ENCODE measurements at places on chromosomes 4 and X.

GRCh38 chrX:49001521-49002090 lies 458 bp downstream of the GRIPAP1 start:
- DNase-seq: no peak

GRCh38 chr4:15510961-15511360 lies 41.3 kb downstream of the CC2D2A start:
- DNase-seq: no peak

DNA sequence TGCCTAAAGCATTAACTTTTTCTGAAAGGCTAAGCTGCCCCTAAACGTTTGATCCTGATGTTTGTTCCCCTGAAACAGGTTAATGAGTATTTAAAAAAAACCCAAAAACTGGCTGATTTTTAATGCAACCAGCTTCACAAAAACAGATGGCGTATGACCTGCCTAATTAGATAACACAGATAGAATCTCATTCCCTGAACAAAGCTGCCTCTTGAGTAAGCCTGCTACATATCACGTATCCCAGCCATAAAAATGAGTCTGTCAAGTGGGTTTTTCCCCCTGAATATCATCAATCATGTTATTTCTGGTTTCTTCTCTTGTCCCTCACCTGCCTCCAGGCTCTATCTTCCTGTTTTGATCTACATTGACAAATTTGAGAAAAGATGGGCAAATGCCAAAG lies 154.2 kb upstream of the FAM9B start:
- DNase-seq: no peak

- no peak for DNase-seq
These were observed 30.9 kb upstream of the FAM156A start for GRCh38 chrX:52988985-52989917.

- DNase-seq: no peak
These were observed 101.8 kb downstream of the AGTR2 start for GRCh38 chrX:116272322-116272721.

DNA sequence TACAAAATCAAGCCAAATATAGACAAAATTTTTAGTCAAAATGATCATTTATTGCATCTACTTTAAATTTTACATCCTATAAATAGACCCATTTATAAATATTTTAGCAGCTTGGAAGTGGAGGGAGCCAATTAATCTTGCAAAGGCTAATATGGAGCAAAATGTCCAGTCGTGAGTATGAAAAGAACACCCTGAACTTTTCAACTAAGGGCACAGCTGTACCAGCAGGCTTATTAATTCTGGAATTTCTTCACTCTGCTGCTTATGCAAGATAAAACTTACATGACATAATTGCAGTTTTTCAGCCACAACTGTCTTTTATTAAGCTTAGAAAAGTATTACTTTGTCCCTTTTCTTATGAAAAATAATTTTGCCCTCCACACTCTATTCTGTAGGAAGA lies 22.9 kb upstream of the USP53 start:
- no peak for DNase-seq
